Activated CD4-positive, alpha-beta memory T cell treated with anti-CD3 and anti-CD28 coated beads, Interleukin-2, amount 10 ng/mL, durations not matched to agents 7 days and 5 days (primary cell): ENCODE measurements at places on chromosomes 12 and 14. TPM values are rescaled to one million over a fixed set of nuclear protein-coding genes. Genes with fewer than 3 reads are reported as not detected.

DNA sequence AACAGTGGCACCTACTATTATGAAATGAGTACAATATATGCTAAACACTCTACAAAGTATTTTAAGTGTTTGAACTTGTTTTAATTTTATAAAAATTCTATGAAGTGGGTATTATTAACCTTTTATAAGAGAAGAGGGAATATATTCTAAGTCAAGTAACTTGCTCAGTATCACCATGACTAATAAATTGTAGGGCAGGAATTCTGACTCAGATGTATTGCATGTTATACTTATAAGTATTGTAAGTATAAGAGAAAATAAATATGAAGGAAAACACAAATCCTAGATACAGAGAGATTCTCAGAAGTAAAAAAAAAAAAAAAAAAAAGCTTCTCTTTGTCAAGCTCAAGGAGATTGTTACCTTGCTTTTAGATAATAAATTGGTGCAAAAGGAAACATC is 893.2 kb downstream of the SLC16A7 start:
- H3K4me3 ChIP-seq: no peak overlapping the region
- H3K27ac ChIP-seq: no peak overlapping the region
- no peaks in the 10 kb centered on the region for H3K27me3 ChIP-seq

DNA sequence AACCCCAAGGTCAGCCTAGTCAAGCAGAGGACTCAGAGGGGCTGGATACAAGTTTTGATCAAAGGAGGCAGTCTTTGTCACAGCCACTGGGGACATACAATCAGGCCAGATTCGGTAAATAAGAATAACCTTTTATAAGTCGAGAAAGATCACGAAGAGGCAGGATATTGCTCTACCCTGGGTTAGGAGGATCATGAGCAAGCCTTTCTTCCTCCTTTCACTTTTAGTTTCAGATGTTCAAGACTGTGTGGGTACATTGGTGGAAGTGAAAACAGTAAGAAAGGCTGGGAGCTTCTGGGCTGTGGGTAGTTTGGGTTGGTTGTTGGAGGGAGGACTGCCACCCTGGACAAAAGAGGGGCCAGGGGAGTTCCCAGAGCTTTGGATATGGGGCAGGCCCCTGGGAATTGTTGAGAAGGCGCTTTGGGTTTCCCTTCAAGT is 127.7 kb downstream of the SNAPC1 start:
- H3K27me3 ChIP-seq: peaks cover 30% of the 10 kb centered on the region
- peak overlapping the region; percentile 0 for H3K4me3 ChIP-seq
- peak overlapping the region; percentile 9 for H3K27ac ChIP-seq
- peak; percentile 31 for DNase-seq

- H3K36me3 ChIP-seq: peaks cover 31% of the 10 kb centered on the region
- H3K27ac ChIP-seq: no peak overlapping the region
- no peak overlapping the region for H3K4me3 ChIP-seq
- H3K4me1 ChIP-seq: peaks cover 26% of the 10 kb centered on the region
These were observed 984 bp upstream of the WNK1 start for GRCh38 chr12:751192-751998.

GRCh38 chr12:122306407-122306806 is 40.1 kb upstream of the VPS33A start:
- H3K4me3 ChIP-seq: no peak overlapping the region
- H3K4me1 ChIP-seq: no peaks in the 10 kb centered on the region
- no peak overlapping the region for H3K27ac ChIP-seq
- no peak for DNase-seq
- H3K27me3 ChIP-seq: no peaks in the 10 kb centered on the region

DNA sequence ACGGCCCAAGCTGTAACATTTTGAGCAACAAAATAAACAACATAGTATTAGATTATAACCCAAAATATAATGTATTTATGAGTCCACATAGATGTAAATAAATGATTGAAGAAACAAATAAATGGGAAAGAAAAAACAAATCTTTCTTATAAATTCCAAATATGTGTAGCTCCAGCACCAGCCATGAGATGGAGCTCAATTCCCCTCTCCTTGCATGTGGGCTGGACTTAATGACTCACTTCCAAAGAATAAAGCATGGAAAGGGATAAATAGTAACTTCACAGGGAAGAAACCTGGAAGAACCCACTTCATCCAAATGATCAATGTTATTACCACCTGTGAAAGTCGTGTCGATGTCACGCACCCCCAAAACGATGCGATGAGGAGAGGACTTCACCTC is 158.8 kb downstream of the RPAP3 start:
- no peaks in the 10 kb centered on the region for H3K4me1 ChIP-seq
- H3K27me3 ChIP-seq: no peaks in the 10 kb centered on the region
- no peak overlapping the region for H3K4me3 ChIP-seq
- no peaks in the 10 kb centered on the region for H3K36me3 ChIP-seq

The ZBTB42 gene
- 4.9 TPM for total RNA-seq
